Cortex of kidney (tissue), 1 donor: ENCODE measurements at places on chromosomes 7 and 10.

DNA sequence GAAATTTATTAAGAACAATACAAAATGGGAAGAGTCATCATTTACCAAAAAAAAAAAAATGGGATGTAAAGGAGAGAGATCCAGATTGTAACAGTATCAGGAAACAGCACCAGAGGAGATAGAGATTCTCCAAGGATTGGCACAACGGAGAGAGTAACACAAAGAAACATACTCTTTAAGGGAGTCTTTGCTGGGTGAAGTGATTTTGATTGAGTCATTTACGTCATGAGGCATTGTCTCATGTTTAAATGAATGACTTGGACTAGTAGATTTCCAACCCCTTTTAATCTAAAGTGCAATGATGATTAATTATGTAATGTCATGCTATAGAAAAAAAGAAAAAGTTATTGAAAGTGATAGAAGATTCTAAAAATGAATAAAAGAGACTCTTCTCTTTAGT lies 68.8 kb downstream of the ITGB8 start:
- DNase-seq = no peak

DNA sequence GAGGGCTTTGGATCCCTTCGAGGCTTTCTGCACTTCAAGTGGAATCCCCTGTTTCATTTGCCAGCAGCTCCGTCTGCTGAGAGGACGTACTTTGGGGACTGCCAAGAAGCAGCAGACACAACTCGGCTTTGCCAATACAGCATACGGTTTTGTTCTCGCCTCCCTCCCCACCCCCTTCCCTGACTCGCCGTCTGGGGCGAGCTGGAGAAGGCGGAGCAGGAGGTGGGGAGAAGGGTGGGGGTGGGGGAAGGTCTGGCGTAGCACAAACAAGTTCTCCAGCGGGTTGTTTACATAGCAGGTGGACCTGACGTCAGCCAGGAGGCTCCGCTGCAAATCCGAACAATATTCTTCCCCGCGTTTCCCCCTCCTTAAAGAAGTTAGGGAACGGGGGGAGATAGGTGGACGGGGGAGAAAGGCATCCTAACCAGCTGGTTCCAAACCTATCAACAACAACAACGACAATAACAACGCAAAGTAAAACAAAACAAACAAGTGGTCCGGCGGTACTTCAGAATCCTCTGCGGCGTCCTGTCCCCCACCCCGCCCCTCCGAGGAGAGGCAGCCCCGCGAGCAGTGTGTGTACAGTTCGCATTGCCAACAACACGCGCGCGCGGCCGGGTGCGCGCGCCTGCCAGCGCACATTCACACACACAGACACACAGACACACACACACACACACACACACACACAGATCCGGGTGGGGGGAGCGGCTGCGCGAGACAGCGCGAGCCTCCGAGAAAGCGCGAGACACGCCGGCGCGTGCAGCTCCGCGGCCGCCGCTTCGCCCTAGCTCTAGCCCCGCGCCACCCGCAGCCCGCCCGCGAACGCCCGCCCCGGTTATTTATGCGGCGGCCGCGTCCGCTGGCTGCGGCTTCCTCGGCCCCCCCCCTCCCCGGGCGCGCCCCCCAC lies 167.0 kb upstream of the PPP1R3A start:
- DNase-seq = no peak

DNA sequence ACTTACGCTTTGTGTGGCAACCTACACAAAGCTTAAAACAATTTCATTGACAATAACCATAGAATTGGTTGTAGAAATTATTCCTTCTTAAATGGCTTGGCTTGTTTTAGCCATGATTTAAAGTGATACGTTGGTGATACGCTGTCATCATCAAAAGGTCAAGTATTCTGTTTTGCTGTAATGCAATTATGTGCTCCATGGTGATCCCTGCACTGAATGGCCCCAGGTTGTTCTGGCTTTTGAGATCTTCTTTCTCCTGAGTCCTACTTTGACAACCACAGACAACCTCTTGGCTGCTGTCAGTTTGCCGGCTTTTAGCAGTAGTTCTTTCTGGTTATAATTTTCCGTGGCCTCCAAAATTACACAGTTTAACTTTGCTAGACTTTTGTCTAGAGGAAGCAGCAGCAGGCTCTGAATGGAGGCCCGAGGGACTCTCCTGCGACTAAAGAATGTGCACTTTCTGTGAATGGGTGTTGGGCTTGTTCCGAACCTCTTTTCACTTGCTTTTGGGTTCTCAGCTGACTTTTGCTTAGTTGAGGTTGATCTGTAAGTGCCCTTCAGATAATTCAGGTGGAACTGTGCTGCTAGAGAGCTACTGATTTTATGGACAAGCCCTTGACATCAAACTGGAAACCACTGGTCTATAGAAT lies 104.7 kb downstream of the TMEM178B start:
- DNase-seq = no peak

DNA sequence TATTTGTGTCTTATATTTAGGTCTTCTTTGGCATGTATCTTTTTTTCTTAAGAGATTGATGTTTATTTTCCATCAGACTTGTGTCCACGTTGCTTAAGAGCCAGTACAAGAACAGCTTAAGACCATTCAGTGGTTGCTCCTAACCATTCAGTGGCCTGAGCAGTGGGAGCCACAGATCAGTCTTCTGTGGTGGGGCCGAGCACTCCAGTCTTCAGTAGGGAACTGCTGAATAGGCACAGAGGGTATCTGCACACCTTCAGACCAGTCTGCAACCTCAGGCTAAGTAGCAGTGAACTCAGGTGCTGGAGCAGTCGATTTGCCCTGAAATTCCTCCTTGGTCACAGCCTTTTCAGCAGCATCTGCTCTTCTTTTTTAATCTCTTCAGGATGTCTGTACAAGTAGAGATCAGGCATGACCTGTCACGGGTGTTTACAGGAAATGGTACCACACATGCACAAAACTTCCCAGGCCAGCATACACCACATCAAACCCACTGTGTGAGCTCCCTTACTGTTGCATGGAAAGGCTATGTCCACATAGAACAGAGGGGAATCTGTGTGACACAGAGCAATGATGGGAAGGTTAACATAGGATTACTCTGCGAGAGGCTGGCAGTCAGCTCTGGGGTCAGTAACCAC lies 51.5 kb downstream of the FAM107B start:
- no peak for DNase-seq

DNA sequence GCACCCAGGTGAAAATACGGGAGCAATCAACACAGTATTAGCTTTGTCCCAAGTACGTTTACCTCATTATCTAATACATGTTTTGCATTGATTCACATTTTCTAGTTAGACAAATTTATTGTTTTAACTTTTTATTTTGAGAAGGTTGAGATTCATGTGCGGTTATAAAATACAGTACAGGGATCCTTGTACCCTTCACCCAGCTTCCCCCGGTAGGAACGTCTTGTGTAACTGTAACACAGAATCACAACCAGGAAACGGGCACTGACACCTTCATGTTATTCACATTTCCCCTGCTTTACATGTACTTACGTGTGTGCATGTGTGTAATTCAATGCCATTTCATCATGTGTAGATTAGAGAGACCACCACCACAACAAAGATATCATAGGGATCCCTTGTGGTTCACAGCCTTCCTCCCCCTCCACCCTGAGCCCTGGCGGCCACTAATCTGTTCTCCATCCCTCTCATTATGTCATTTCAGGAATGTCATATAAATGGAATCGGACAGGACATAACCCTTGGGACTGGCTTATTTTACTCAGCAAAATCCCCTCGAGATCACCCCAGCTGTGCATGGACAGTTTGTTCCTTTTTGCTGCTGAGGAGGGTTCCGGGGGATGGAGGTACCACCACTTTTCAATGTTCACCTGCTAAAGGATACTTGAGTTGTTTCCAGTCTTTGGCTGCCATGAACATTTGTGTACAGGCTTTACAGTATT lies 46.5 kb upstream of the C10orf71 start:
- no peak for DNase-seq
